Mesenteric fat pad (tissue), 1 donor: ENCODE measurements at places on chromosomes 1 and 21.

DNA sequence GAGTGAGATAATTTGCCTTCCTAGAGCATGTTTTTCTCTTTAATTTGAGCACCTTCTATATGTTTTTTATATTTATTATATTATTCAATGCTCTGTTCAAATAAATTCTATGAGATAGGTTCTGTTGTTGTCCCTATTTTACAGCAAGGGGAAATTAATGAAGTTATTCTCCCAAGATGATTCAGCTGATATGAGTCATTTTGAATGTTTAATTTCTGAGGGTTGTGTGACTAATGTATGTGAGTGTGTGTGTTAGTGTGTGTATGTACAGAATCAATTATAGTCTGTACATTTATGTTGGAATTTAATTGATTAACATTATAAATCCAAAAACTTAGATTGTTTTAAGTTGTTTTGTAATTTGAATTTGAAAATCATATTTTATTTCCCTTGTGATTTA lies 1536.7 kb upstream of the B3GALT2 start:
- DNase-seq: no peak

- no peak for DNase-seq
Observed at GRCh38 chr1:149843431-149844041, 55.8 kb upstream of the BOLA1 start.

- no peak for DNase-seq
Observed at GRCh38 chr21:15826147-15826780, 96.5 kb downstream of the USP25 start.

DNA sequence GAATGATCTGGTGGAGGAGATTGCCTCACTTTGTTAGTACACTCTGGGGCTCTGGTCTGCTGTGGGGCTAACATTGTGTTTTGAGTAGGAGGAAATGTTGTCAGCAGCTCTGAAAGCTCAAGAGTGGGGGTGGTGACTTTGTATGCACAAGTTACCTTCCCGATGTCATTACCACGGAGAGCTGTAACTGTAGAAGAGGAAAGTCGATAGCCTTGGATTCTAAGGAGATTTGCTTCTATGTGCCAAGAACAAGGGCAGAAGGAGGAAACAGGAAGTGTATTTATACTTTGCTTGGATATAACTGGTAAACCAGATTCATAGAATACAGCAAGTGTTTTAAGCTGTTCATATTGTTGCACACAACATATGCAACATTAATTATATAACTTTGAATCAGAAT lies 196.1 kb downstream of the AMY1C start:
- no peak for DNase-seq

DNA sequence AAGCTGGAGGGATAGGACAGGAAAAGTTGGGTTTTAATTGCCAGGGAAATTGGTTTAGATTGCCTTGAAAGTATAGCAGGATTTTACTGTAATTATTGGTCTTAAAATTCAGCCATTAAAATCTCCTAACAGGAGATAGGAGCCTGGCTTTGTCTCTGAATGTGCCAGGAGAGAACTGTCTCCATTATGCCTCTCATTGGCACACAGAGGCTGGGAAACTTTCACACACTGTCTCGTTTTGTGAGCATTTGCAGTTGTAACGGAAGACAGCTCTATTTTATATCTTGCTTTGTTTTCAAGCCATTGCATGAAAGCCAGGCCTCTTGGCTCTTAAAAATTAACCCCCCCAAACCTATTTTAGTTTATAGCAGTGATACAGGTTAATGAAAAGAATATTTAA lies 12.5 kb downstream of the DNAJC6 start:
- DNase-seq: no peak

DNA sequence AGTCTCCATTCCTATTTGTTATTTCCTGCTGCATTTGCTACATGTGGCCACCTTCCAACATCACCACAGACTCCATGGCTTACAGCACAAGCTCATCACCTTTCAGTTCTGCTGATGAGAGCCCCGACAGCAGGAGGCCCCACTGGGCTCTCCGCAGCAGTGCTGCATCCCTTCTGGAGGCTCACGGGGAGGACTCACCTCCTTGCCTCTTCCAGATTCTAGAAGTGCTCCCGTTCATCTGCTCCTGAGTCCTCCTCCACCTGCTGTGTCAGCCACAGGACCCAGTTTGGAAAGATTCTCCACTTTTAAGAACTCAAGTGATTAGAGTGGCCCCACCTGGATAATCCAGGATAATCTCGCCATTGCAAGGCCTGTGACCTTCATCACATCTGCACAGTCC lies 167.6 kb downstream of the PCBP3 start:
- no peak for DNase-seq

DNA sequence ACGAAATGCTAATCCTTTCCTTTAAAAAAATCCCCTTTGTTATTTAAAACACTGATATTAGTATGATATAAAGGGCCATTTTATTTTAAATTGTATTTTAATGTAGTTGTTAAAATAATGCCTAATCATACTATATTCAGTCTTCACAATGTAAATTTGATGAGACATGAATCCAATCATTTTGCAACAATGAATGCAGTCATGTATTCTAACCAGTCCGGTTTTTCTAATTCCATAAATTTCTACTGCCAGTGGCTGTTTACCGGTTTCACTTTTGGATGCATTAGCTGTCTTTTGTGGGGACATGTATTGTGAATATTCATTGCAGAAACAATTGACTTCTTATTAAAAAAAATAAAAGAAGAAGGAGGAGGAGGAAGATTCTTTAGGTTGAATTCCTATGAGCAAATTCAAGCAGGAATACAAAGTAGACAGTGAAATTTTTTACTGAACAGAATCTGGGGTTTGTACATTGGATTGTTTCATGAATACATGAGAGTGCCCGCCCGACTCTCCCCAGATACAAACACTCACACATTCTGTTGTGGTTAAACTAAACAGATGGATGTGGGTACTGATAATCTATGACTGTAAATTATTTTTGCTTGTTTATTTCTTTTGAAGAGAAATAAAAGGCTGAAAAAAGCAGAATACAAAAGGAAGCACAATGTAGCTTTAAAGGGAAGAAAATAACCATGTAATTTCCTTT lies 624.8 kb upstream of the PTBP2 start:
- DNase-seq: no peak
